Activated CD4-positive, CD25-positive, alpha-beta regulatory T cell treated with anti-CD3 and anti-CD28 coated beads, Interleukin-2, amount 50 U/mL, for 16 hours (primary cell): ENCODE measurements at places on chromosomes 7 and 10.

DNA sequence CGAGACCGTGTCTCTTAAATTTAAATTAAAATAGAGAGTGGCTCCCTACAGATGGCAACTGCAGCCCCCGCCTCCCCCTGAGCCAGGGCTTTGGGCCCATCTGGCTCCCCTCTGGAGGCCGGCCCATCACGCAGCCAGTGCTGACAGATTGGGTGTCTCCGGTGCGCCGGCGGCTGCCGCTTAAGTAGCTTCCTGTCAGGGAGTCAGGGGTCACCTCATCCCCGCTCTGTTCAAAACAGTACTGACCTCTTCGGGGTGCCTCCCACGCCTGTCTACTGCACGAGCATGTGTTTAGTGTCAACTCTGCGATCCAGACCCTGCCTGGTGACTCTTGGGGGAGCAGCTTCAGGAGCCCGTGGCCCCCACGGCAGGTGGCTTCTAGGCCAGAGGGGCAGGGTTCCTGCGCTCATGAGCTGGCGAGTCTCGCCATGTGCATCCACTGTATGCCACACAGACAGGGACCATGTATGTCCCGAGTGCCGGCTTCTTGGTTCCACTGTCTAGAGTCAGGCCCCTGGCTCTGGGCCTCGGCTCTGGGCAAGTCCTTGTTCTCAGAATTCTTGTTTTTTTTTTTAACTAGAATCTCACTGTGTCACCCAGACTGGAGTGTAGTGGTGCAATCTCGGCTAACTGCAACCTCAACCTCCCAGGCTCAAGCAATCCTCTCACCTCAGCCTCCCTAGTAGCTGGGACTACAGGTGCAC, 36.1 kb downstream of the KCTD7 start:
- no peak for DNase-seq

GRCh38 chr10:49360271-49361177, 35.4 kb downstream of the DRGX start:
- DNase-seq = no peak

- no peak for DNase-seq
Observed at GRCh38 chr7:54260941-54261371, 281.2 kb upstream of the VSTM2A start.

DNA sequence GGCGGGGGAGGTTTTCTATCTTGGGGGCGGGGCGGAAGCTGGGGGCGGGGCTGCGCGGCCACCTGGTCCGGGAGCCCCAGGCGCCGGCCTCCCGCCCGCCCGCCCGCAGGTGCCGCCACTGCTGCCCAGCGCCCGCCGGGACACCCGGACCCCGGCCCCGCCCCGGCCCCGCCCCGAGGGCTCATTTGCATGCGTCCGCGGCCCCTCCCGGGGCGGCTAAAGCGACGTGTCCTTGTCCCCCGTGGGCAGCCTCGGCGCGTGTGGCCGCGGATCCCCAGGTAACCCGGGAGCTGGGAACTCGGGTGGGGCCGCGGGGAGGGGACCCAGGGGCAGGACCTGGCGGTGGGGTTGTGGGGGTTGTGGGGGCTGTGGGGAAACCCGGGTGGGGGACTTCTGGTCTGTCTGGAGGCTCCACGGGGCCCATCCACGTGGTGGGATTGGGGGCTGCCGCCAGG, at the start of gene BHLHA15:
Gene BHLHA15, plus strand, starts transcription at position 219 of the 455 bp plus-strand sequence. CDS start 871 bp downstream, outside the sequence.
- no peak for DNase-seq

GRCh38 chr7:22651036-22651435, 76.0 kb upstream of the IL6 start:
- DNase-seq = no peak

DNA sequence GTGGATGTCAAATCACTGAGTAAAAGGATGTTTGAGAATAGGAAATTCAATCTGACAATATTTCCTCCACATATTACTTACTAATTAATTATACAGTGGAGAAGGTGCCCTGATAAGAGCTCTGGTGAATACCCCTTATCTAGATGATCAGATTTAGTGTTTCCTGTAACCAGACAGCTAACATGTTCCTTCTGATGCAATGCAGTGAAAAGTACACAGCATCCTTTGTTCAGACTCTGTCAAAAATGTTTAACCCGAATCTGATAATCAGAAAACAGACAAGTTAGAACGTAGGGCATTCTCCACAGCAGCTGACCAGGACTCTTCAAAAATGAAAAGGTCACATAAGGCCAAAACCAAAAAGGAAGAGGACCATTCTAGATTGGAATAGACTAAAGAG, 46.2 kb downstream of the WDR11 start:
- no peak for DNase-seq

DNA sequence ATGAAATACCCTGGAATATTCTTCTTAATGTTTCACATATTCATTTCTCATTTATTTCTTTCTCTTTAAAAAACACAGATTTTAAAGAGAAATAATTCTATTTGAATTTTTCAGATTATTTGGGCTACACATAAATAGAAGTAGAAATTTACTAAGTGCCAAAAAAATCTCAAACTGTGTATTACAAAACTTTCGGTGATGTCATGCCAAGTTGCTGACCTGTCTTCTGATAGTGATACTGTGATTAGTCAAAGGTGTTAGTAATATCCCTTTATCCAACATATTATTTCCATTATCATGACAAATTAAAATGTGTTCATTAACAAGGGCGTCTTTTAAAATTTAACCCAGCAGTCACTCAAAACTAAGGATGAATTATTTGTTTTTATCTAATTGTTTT, 60.1 kb downstream of the COL28A1 start:
- no peak for DNase-seq

- no peak for DNase-seq
Observed at GRCh38 chr7:95312561-95312960, 11.8 kb downstream of the PON1 start.

GRCh38 chr10:1673568-1674345, 63.6 kb downstream of the ADARB2 start:
- no peak for DNase-seq

DNA sequence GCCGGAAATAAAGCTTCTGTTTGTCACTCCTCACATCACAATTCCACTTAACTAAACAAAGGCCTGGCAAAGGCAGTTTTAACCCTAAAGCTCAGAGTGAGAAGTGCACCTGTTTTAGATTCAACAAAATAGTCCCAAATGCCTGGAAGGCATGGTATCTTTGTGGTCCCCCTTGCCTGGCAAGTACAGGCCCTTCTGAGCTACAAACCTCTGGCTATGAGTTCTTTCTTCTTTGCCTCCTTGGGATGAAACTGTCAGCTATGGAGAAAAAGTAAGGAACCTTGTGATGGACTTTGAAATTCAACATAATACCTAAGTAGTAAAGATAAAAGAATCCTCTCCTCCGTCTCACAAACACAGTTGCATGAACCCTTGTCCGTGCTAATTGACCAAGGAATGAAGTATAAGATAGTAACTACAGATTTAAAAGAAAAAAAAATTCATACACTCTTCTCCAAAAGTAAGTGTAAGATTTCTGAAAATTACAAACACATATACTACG, 244.5 kb upstream of the ETV1 start:
- no peak for DNase-seq

DNA sequence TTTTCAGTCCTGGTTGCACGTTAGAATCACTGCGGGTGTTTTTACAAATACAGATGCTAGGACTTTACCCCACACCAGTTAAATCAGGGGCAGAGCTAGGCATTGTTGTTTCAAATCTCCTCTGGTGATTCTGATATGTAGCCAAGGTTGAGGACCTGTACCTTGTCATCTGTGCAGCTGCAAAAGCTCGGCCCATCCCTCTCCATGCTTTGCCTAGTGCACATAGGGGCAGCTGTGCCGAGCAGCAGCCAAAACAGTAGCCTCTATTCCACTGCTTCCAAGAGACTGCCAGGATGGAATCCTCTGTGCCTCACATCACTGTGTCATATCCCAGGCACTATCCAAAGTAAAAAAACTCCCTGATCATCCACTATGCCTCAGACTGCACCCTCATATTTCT, 181.3 kb downstream of the CDK14 start:
- no peak for DNase-seq

- no peak for DNase-seq
Observed at GRCh38 chr7:128321044-128321422, 22.7 kb downstream of the RBM28 start.

GRCh38 chr7:93147363-93147762, 822 bp downstream of the SAMD9L start:
- DNase-seq = no peak

DNA sequence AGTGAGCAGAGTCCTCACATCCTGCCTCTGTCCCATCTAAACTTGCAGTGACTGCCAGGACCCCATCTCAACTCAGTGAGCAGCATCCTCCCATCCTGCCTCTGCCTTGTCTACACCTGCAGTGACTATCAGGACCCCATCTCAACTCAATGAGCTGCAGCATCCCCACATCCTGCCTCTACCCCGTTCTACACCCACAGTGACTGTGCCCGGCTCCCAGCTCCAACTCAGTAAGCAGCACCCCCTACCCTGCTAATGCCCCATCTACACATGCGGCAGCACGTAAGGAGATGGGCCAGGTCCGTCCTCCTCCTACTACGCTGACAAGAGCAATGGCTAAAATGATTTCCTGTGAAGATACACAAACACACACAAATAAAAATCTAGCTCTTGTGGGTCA, 65.5 kb downstream of the TNS3 start:
- no peak for DNase-seq

DNA sequence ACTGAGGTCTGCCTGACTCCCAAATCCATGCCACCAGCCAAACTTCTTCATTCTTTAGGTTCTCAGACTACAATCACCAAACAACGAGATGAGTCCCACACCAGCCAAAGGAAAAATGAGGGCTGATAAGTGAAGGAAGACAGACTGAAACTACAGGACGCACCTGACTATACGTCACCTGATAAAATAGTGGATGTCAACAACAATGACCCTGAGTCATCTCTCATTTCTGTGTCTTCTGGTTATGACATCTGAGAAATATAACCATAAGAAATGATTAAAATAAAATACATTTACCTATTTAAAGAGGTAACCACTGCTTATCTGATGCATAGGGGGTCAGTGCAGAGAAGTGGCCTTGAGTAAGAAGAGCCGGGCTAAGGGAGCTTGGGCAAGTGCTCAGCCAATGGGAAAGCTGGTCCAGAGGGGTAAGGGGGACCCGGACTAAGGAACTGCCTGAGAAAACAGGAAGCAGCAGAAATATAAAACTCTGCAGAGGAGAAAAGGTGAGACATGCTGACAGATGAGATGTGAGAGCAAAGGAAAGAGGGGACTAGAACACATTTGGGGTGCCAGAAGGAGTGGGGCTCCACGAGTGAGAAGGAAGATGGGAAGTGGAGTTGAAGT, 51.8 kb downstream of the HIPK2 start:
- DNase-seq = no peak

GRCh38 chr7:124777268-124777667, 11.7 kb upstream of the GPR37 start:
- DNase-seq = no peak

- DNase-seq = no peak
Observed at GRCh38 chr7:133821171-133821570, 306.0 kb upstream of the LRGUK start.

- DNase-seq = no peak
Observed at GRCh38 chr7:25028370-25029021, 48.5 kb upstream of the OSBPL3 start.

DNA sequence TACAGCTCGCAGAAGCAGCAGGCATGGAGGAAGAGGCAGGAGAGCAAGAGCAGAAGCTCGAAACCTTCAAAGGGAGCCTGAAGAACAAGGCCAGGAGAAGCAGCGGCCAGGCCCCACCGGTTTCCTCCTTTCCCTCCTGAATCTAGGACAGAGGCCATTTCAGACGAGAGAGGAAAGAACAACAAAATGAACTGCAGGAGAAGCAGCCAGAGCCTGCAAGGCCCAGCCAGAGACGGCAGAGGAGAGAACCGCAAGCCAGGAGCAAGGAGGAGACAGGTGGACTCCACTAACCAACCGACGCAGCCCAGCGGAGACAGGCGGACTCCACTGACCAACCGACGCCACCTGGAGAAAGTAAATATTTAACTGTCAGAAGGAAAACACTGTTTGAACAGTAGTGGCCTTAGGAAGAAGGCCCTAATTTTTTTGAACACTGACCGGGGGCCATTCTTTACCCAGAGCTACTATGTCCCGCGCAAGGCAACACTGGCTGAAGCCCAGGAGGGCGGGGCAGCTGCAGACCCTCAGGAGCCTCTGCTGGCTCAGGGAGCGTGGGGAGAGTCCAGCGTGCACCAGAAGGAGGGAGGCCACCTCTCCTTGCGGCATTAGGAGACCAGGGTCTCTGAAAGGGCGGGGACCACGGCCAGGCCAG, 559.2 kb downstream of the PTPRN2 start:
- DNase-seq = no peak

- no peak for DNase-seq
Observed at GRCh38 chr10:91567815-91568214, 65.1 kb downstream of the PPP1R3C start.

DNA sequence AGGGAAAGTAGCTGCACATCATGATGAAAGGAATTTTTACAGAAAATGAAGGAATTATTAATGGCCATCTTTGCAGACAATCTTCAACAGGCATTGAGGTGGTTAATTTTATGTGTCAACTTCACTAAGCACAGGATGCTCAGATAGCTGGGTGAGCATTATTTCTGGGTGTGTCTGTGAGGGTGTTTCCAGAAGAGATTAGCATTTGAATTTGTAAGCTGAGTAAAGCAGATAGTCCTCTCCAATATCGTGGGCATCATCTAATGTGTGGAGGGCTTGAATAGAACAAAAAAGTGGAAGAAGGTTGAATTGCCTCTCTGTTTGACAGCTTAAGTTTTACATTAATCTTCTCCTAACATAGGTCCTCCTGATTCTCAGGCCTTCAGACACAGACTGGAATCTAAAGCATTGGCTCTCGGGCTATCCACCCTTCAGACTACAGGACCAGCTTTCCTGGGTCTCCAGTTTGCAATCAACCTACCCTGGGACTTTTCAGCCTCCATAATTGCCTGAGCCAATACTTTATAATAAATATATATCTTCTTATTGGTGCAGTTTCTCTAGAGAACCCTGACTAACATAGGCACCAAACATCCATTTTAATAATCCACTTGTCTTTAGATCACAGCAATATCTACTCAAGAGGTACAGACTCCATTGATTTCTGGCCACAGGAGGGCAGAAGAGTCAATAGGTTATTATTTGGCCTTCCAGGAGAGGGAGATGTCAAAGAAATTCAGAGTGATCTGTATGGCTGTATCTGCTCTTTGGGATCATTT, 10.5 kb upstream of the CRPPA start:
- no peak for DNase-seq

- DNase-seq = no peak
Observed at GRCh38 chr10:133164816-133165555, 5.0 kb downstream of the KNDC1 start.

- DNase-seq = no peak
Observed at GRCh38 chr7:24861336-24861735, 104.1 kb upstream of the GSDME start.

DNA sequence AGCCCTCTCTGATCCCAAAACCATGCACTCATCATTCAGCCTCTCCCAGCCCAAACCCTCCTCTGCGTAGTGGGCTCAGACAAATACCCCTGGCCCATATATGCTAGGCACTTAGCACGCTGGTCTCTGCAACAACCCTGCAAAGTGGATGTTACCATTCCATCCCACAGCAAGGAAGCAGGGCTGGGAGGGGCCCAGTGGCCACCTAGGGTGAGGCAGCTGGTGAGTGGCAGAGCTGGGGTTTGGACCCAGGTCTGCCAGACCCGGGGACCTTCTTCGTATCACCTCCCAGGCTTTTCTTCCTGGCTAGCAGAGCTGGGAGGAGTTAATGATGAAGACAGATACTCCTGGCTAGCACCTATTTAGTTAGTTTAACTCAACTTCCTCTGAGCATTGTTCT, 33.1 kb upstream of the SLC29A3 start:
- DNase-seq = no peak
